ENCODE measurements at places on chromosomes 11 and 22.

DNA sequence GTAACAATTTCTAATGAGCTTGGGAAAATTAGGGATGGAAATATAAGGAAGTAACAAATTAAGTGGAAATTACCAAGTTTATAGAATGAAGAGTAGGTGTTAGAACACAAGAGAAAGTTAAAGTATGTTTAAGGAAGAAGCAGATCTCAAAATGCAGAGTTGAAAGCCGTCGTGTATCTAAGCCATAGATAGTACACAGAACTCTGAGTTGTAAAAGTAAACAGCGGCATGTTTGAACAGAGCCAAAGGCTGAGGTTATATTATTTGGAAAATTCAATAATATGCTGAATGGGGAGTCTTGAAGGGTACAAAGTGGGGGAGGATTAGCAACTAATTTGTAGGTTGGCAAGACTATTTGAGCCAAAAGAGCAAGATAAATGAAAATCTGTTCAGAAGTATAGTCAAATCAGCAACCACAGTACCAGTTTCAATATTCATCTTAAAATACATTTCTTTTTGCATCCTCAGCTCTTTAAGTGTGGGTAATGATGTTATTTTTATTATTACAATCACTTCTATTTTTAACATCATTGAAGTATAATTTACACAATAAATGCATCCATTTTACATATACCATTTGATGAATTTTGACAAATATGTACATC, 594.8 kb upstream of the ANO3 start:
- no peaks in the 10 kb centered on the region for H3K36me3 ChIP-seq
- no peaks in the 10 kb centered on the region for H3K27me3 ChIP-seq
- DNase-seq, result no peak
- no peak overlapping the region for H3K4me3 ChIP-seq

DNA sequence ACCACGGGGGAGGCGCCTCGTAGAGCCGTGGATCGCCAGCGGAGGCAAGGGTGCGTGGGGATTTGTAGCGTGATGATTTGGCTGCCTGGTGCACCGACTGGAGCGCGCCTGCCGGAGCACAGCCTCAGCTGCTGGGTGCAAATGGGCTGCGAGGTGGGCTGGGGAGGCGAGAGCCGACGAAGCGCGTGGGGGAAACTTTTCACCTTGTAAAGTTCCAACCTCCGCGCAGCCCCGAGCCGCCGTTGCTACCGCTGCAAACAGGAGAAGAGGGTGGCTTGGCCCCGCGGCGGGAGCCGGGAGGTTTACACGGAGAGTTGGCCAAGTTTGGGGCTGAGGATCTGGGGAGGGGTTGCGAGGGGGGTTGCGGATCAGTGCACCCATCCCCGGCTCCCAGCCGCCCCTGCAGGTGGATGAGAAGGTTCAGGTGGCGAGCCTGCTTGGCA, 528 bp downstream of the FAT3 start:
- H3K27me3 ChIP-seq, result peaks cover 12% of the 10 kb centered on the region
- peak overlapping the region; percentile 62 for H3K4me3 ChIP-seq
- H3K36me3 ChIP-seq, result no peaks in the 10 kb centered on the region
- H3K4me1 ChIP-seq, result peaks cover 4% of the 10 kb centered on the region

GRCh38 chr11:111539426-111540113, 950 bp upstream of the LAYN start:
- peak overlapping the region; percentile 76 for H3K4me3 ChIP-seq
- DNase-seq, result no peak
- H3K27me3 ChIP-seq, result no peaks in the 10 kb centered on the region
- no peak overlapping the region for H3K27ac ChIP-seq
- peaks cover 8% of the 10 kb centered on the region for H3K4me1 ChIP-seq

DNA sequence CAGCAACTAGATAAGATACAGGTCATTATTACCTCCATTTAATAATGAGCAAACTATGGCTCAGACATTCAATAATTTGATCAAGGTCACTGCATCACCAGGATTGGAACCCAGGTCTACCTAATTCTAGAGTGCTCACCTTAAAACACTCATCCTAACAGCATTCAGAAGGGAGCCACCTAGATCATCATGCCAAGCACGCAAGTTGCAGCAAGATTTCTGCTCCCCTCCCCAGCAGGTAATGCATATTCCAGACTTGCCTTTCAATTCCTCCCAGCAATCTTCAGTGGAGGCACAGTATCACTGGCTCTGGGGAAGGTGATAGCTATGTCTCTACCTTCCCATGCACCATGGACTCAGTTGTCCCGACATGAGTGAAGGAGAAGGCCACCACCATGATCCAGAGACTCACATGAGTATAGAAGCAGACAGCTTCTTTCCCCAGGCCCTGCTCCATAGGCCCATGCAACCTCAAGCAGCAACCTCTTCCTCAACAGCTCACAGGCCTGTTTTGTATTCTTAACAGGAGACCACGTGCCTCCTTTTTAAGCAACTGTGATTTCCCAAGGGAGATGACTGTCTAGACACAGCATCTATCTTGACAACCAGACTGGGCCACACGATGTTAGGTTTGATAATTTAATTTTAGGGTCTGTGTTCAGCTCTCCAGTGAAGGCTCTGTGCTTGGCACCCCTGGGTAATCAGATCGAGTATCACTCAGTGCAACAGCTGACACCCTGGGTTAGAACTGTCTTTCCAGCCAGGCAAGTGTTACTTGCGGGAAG, 36.4 kb downstream of the RAB30 start:
- H3K36me3 ChIP-seq, result peaks cover 3% of the 10 kb centered on the region
- H3K4me3 ChIP-seq, result peak overlapping the region; percentile 59
- DNase-seq, result peak; percentile 68
- peak overlapping the region; percentile 77 for H3K27ac ChIP-seq

- no peaks in the 10 kb centered on the region for H3K27me3 ChIP-seq
- H3K27ac ChIP-seq, result no peak overlapping the region
- DNase-seq, result no peak
- no peak overlapping the region for H3K4me3 ChIP-seq
These were observed 30.4 kb upstream of the TMEM86A start for GRCh38 chr11:18668131-18668530.

- no peak overlapping the region for H3K4me3 ChIP-seq
- H3K27me3 ChIP-seq, result no peaks in the 10 kb centered on the region
- no peak for DNase-seq
These were observed 5.5 kb downstream of the ESS2 start for GRCh38 chr22:19139001-19139356.

GRCh38 chr22:47371263-47372090, 609.0 kb downstream of the TBC1D22A start:
- no peak overlapping the region for H3K27ac ChIP-seq
- no peaks in the 10 kb centered on the region for H3K4me1 ChIP-seq
- H3K4me3 ChIP-seq, result no peak overlapping the region
- H3K27me3 ChIP-seq, result peaks cover 5% of the 10 kb centered on the region

- H3K4me3 ChIP-seq, result peak overlapping the region; percentile 69
- DNase-seq, result peak; percentile 83
- H3K36me3 ChIP-seq, result no peaks in the 10 kb centered on the region
These were observed 13.7 kb upstream of the CPT1A start for GRCh38 chr11:68855205-68855981.

DNA sequence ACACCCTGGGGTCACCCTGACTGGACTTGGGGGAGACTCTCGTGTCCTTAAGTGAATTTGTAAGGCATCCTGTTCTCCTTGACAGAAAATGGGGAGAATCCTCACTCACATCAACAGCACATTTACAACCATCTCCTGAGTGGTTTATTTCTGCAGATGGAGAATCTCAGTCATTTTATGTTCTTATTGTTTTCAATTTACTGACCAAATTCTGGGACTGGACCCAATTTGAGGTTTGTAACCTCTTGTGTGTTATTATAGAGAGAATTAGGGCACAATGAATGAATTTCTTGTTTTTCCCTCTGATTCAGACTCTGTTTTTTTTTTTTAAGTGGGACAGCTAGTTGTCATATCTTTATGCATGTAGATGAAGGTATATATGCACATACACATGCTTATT, 104.9 kb downstream of the ADAMTS15 start:
- no peaks in the 10 kb centered on the region for H3K36me3 ChIP-seq
- H3K27me3 ChIP-seq, result no peaks in the 10 kb centered on the region
- H3K4me1 ChIP-seq, result peaks cover 12% of the 10 kb centered on the region
- no peak overlapping the region for H3K27ac ChIP-seq

GRCh38 chr22:24107661-24108060, 73.6 kb upstream of the SUSD2 start:
- H3K27me3 ChIP-seq, result no peaks in the 10 kb centered on the region
- H3K27ac ChIP-seq, result no peak overlapping the region
- no peak overlapping the region for H3K4me3 ChIP-seq

DNA sequence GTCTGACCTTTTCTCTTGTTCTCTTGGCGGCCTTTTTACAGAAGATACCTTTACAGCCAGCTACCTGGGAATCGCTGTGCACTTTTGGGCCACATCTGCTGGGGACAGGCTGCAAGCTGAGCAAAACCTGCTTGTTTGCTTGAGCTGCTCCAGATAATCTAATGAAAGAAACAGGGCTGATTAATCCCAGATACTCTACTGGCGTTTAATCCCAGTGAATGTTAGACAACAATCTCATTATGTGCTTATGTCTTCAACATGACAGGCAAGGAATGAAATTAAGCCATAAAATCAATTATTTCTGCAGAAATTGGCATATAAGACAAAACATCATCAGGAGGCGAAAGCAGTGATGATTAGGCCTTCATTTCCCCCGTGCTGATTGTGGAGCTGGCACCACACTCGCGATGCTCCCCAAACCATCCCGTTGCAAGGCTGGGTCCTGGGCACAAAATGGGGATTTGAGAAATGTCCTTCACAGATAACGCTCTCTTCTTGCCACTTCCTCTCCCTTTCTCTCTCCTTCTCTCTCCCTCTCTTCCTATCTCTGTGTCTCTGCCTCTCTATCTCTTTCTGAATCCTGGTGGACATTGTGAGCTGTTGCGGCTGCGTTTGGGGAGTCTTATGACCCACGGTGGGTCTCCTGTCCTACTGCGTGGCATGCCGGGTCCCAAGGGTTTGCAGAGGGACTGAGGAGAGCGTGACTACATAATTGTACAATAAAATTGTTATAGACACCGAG, 1053.8 kb downstream of the TBC1D22A start:
- no peak for DNase-seq
- no peaks in the 10 kb centered on the region for H3K27me3 ChIP-seq
- H3K36me3 ChIP-seq, result no peaks in the 10 kb centered on the region
- H3K27ac ChIP-seq, result no peak overlapping the region

GRCh38 chr11:116511684-116512083, 261.1 kb downstream of the BUD13 start:
- no peak overlapping the region for H3K27ac ChIP-seq
- H3K4me3 ChIP-seq, result no peak overlapping the region
- no peaks in the 10 kb centered on the region for H3K36me3 ChIP-seq
- H3K27me3 ChIP-seq, result no peaks in the 10 kb centered on the region
- no peaks in the 10 kb centered on the region for H3K4me1 ChIP-seq
- DNase-seq, result no peak

DNA sequence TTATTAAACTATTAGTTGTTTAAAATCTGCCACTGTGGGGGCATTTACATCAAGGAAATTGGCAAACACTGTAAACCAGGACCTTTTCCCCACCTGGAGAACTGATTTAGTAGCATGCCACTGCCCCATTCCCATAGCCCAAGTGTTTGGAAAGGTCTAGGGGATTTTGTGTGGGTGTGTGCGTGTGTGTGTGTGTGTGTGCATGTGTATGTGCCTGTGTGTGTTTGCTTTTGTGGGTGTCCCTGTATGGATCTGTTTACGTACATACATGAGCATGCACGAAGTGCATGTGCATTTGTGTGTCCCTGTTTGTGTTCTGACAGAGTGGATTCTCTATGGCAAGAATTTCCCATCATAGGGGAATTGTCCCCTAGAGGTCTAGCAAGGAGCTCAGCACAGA, 62.7 kb upstream of the LMO1 start:
- DNase-seq, result no peak
- H3K27me3 ChIP-seq, result peaks cover under 1% of the 10 kb centered on the region
- no peak overlapping the region for H3K27ac ChIP-seq
- no peaks in the 10 kb centered on the region for H3K36me3 ChIP-seq
- no peak overlapping the region for H3K4me3 ChIP-seq

- H3K4me1 ChIP-seq, result peaks cover 19% of the 10 kb centered on the region
- H3K4me3 ChIP-seq, result peak overlapping the region; percentile 18
- no peaks in the 10 kb centered on the region for H3K36me3 ChIP-seq
- DNase-seq, result no peak
- peaks cover 4% of the 10 kb centered on the region for H3K27me3 ChIP-seq
- H3K27ac ChIP-seq, result no peak overlapping the region
These were observed 9.2 kb upstream of the ALX4 start for GRCh38 chr11:44319170-44319551.
